ENCODE measurements at places on chromosomes 7 and 10.

DNA sequence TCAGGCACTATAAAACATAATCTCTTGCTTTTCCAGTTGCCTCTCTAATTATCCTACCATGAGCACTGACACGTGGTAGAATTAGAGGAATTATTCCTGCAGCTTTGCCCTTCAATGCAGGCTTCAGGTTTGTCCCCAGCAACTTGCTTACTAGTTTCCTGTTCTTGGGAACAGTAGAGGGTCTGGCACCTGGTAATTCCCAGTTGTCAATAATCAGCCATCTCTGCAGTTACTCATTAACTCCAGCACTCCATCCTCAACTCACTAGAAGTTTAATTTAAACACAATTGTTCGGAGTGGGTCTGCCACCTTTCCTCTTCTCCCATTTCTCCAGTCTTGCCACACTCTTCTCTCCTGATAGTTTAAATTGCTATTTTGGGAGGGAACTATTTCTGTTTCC is 324.3 kb upstream of the KIAA1217 start:
- no peak for DNase-seq

DNA sequence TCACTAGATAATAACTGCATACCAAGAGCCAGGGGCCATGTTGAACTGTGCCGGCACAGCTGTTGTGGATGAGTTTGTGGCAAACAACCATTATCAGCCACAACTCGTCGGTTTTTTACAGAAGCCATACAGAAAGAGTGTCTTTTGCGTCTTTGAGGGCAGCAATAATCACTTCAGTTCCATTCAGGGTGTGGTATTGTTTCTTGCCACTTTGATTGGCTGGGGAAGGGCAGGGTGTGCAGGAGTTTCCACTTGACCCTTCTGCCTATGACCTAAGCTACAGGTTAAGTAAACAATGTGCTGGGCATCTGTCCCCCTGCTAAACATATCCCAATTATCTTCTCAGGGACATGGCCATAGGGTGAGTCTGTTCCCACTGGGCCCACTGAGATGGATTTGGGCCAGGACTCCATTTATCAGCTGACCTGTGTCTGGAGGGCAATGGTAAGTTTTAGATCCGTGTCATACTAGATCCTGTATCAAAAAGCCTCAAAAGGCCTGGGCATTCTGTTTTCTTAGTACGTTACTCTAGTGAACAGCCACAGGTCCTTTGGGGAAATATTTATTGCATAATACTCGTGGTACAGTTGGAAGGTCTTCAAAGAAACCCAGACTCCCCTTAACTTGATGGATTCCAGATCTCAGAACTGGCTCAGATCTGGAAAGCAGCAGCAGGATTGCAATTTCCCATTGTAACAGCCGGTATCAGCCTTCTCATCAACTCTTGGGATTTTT is 15.9 kb downstream of the ZNF3 start:
- no peak for DNase-seq

DNA sequence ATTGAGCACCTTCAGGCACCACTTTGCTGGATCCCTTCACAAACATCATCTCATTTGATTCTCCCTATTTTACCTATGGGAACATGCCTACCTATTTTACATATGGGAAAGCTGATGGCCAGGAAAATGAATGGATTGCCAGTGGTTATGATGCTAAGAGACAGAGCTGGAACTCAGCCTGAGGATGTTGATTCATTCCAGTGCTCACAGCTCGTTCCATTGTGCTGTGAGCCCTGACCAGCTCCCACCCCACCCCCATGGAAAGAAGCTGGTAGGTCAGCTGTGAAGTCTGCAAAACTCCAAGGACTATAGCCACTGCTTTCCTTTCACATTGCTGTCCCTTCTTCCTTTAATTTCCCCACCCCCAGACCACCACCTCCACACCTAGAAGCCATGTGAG is 9.6 kb downstream of the UBTD1 start:
- no peak for DNase-seq

DNA sequence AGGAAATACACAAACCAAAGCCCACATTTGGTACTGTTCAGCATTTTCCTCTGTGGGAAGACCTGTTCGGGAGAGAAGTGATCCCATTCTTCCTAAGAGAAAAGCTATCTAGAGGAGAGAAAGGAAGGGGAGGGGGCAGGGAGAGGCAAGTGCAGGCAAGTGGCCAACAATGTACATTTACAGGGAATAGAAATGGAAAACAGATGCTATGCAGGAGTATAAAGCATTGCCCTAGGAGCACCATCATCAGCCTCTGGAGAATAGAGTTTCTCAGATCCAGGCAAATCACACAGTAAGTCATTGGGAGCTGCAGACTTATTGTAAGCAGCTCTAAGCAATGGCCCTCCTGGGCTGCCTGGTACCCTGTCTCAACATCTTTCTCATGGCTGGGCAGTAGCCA is 424.4 kb upstream of the AUTS2 start:
- DNase-seq, result no peak

DNA sequence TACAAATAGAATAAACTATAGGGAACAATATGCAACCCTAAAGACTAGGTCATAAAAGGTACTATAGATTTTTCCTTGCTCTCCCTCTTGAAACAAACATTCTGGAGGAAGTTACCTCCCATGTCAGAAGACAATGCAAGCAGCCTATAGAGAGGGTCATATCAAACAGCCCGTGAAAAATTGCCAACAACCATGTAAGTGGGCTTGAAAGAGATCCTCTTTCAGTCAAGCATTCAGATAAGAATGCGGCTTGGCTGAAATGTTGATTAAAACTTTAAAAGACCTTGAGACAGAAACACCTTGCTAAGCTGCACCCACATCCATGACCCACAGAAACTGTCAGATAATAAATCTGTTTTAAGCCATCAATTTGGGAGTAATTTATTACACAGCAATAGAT is 526.6 kb upstream of the GHITM start:
- no peak for DNase-seq

GRCh38 chr10:71972746-71973695 is 8.8 kb downstream of the CHST3 start:
- DNase-seq, result no peak

GRCh38 chr7:129800901-129801300 is 151.9 kb downstream of the UBE2H start:
- no peak for DNase-seq

DNA sequence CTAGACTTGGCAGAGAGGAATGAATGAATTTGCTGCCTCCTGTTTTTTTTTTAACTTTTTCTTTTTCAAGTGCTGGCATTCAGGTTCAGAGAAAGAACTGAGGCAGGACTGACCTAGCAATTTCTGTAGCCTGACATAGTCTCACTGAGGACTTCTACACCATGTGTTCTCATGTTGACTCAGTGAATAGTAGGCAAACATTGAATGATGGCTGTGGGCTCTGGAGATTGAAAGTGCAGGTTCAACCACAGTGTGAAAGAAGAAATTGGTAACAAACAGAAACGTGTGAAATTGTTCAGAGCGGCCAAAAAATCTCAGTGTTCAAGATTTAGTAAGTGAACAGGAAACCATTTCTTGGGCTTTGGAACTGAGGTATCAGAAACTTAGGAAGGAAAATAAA is 322.4 kb upstream of the GHITM start:
- DNase-seq, result no peak
